ENCODE measurements at places on chromosomes 3 and 15.

DNA sequence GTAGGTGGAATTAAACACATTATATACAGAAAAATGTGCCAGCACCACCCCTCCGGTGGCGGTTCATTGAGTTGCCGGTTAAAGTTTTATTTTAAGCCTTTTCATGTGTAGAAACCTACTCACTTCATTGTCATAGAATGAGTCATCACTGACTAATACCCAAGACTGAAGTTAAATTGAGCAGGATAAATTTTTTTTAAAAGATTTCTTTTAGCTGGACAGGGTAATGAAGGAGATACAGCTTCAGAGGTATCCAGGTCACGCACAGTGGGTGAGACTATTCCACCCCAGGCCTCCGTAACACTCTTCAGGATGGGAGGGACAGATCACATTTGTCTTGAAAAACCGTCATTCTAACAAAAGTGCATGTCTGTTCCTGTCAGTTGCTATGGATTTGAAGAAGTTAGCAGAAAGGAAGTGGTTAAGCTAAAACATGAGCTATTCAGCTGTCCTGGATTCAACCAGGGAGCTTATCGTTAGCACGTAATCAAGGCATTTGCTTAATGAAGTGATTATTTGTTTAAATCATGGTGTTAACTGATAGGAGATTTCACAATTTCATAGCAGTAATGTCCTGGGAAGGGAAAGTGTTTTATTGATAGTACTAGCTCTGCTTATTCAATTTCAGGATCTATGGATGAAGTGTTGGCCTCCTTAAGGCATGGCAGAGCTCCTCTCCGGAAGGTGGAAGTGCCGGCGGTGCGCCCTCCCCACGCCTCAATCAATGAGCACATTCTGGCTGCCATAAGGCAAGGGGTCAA is 23.4 kb downstream of the WHAMM start:
- DNase-seq, result no peak

GRCh38 chr3:196789885-196790359 is 50.3 kb downstream of the PAK2 start:
- DNase-seq, result no peak

GRCh38 chr15:88623632-88624031 is 2.5 kb downstream of the AEN start:
- no peak for DNase-seq

GRCh38 chr3:194618858-194619608 is 14.2 kb downstream of the TMEM44 start:
- DNase-seq, result no peak

DNA sequence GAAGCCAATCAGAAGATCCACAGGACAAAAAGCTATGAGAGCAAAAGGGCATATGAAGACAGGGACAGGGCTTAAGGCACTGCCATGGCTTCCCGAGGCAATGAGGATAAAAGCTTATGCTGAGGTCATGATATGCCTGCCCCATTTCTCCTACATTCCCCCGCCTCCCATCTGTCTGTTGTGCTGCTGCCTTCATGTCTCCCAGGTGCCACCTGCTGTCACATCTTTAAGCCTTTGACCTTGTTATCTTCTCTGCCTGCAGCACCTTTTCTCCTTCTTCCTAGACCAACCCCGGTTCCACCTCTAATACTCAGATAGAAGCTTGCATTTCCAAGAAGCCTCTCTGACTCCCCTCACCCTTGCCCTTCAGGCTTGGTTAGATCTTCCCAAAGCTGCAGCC is 213.8 kb downstream of the ARRDC4 start:
- no peak for DNase-seq
